Glomerular endothelial cell (primary cell): ENCODE measurements at places on chromosomes 2 and 18.

- no peak for DNase-seq
These were observed 289.7 kb upstream of the PARD3B start for GRCh38 chr2:204255526-204255925.

DNA sequence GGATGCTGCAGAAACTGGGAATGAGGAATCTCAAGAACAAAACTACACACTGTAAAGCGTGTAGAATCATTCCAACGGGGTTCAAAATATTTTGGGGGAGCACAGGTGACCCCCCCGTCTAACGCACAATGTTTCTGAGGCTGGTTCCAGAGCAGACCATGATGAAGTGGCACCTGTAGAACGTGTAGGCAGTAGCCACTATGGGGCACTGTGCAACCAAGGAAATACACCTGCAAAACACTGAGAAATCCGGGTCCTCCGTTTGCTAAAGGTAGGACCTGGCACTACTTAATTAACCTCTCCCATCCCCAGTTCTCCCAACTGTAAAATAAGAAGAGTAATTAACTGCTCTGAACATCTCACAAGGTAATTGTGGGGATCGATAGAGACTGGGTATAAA, 22.6 kb downstream of the ST6GAL2 start:
- no peak for DNase-seq

DNA sequence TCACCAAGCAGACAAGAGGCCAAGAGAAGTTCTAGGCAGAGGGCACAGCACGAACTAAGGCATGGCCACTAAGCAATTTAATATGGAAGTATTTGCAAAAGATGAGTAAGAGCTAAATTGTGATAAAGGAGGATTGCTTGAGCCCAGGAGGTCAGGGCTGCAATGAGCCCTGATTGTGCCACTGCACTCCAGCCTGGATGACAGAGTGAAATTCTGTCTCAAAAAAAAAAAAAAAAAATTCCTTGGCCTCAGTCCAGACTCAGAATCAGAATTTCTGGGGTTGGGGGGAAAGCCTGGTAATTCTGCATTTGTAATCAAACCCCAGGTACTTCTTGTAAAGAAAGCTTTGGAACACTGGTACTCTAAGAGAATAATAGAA, 46.8 kb upstream of the RTN4 start:
- DNase-seq, result no peak

DNA sequence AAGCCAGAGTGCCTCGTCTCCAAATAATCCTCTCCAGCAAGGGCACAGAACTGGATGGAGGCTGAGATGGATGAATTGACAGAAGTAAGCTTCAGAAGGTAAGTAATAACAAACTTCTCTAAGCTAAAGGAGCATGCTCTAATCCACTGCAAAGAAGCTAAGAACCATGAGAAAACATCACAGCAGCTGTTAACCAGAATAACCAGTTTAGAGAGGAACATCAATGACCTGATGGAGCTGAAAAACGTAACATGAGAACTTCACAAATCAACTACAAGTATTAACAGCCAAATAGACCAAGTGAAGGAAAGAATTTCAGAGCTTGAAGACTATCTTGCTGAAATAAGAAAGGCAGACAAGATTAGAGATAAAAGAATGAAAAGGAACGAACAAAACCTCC, 32.3 kb downstream of the WDPCP start:
- DNase-seq, result no peak

DNA sequence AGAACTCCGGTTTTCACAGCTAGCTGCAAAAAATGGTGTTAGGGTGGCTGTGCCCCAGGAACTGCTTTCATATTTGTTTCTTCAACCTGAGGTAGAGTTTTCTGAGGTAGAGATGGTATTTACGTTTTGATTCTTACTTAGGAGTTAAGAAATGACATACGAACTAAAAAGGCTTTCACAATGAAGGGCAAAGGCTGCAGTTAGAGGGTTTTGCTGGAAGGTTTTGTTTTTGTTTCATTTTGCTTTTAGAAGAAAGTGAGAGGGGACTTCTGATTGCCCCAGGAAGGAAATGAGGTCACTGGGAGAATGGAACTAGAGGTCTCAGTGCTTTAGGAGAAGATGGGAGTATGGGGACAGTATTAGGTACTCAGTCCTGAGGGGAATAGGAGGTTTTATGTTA, 15.5 kb downstream of the CDCA7 start:
- no peak for DNase-seq

DNA sequence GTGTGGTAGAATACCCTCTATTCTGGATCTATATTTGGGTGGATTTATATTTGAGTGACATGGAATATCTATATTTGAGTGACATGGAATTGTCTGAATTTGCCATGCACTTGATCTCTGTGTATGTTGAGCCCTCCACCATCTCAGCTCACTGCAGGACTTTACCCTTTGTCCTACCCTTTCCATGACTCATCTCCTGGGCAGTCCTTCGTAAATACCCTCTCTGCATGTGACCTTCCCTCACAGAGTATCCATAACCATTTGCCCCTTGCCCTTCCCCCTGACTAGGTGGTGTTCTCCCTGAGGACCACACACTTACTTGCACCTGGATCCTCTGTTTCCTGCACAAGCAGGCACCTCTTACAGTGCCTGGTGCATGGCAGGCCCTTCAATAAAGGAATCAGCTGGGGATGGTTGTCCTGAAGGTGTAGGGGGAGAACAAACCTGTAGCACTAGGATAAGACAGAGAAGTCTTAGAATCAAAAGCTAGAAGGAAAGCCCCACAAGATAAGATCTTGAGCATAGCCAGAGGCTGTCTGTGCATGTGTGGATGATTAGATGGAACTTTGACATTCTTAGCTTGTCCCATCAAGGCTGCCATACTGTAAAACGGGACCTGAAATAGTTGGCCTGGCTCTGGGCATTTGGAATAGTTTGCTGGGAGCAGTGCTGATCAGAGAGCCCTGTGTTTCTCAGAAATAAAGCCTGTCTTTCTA, 230.4 kb downstream of the FHOD3 start:
- DNase-seq, result no peak

GRCh38 chr18:49431165-49431962, 29.1 kb downstream of the DYM start:
- DNase-seq, result no peak

- no peak for DNase-seq
These were observed 58.8 kb downstream of the RNF152 start for GRCh38 chr18:61833978-61834377.
